Fibroblast of pulmonary artery (primary cell): ENCODE measurements at places on chromosomes 7 and 10.

DNA sequence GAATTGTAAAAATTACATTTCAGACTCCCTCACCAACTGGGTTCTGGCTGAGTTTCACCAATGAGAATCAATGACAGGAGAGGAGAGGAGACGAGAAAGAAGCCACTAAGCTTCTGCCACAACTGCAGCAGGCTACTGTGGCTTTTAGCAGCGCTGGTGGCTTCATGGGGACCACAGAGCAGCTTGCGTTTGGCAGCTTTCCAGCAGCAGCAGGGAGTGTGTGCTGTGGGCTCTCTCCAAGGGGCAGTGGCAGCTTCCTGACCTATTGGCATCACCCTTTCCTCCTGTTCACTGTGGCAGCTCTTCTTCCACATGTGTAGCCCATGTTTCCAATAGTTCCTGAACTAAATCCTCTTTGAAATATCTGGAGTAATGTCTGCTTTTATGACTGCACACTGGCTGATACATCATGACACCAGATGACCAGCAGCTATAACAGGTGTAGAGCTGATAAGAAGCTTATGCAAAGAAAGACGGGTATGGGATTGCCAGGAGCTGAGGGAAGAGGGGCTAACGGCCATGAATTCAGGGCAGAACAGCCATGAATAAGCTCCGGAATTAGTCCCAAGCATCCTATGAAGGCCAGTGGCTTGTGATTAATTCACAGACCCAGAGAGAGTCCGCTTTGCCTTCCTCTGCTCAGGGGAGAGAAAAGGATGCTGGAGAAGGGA is 46.8 kb downstream of the KCNH2 start:
- no peak for DNase-seq

DNA sequence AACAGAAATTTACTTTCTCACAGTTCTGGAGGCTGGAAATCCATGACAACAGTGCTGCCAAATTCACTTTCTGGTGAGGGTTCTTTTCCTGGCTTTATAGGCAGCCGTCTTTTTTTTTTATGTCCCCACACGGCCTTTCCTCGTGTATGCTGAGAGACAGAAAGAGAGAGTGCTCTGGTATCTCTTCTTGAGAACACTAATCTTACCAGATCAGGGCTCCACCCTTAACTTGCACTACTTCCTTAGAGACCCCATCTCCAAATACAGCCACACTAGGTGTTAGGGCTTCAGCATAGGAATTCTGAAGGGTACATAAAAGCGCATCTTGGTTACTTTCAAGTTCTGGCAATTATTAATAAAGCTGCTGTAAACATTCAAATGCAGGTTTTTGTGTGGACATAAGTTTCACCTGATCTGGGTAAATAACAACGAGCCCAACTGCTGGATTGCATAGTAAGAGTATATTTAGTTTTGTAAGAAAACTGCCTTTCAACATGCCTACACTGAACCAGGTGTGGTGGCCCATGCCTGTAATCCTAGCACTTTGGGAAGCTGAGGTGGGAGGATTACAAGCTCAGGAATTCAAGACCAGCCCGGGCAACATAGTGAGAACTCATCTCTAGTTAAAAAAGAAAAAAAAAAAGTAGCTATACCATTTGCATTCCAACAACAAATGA is 8.2 kb upstream of the C1GALT1 start:
- DNase-seq: no peak

DNA sequence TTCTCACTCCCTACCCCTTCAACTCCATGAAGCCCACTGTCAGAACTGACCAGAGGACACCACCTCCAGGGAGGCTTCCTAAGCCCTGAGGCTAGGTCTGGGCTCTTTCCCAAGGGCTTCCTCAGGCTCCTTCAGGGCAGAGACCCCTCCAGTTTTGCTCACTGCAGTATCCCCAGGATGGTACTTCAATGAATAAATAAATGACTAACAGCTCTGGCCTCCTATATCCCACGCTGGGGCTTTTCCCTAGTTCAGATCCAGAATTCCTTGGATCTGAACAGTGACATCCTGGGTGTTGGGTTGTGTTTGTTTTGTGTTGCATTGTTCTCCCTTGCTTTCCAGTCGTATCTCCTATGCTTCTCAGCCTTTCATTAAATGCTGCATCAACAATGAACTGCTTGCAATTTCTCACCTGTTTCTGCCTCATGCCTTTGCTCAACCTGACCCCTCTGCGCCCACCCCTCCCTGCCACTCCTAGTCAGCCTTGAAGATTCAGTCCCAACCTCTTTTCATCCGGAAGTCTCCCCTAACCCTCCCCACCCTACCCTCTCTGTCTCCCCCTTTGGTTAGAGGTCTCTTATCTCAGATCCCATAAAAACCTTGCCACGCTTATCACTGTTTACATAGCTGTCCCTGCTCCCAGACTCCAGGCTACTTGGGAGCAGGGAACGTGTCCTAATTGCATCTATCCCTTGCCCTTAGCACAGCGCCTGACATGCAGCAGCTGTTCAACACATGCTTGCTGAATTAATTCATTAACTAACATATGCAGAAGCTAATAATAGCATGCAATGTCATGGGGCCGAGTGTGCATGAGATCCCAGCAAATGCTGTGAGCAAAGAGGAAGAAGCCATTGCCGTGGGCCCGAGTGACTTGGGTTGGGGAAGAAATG is 41.7 kb downstream of the PPP1R3C start:
- DNase-seq: peak; percentile 72

DNA sequence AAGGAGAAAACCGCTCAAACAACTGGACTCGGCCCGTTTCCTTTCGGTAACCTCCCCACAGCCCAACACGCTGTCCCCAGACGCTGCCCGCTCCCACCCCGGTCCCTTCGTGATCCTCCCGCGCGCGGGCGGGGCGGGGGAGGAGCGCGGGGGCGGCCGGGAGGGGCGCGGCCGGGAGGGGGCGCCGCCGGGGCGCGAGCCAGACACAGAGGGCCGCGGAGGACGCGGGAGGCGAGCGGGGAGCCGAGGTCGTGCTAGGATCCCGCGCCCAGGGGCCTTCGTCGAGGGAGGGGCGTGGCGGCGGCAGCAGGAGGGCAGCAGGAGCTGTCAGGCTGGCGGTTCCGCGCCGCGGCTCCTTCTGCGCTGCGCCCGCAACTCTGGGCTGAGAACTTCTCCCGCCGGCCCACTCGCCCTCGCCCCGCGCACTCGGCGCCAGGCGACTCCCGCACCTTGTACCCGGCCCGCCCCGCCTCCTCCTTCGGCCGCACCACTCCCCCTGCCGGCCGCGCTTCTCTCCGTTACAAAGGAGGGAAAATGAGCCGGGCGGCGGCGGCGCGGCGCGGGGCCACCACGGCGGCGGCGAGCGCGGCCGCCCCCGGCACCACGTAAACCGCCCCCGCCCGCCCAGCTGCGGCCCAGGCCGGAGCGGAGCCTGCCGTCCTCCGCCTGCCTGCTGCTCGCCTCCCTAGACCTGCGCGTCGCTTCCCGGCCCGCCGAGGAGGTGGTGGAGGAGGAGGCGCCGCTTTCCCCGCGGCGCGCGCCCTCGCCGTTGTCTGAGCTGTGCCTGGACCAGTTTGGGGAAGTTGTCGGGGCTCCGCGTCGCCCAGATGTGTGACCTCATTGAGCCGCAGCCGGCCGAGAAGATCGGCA is at the start of gene CDK14:
Gene CDK14 (plus strand): TSS at position 521 of the 870 bp plus-strand sequence. CDS start 307 bp downstream, at position 828.
- peak; percentile 68 for DNase-seq

DNA sequence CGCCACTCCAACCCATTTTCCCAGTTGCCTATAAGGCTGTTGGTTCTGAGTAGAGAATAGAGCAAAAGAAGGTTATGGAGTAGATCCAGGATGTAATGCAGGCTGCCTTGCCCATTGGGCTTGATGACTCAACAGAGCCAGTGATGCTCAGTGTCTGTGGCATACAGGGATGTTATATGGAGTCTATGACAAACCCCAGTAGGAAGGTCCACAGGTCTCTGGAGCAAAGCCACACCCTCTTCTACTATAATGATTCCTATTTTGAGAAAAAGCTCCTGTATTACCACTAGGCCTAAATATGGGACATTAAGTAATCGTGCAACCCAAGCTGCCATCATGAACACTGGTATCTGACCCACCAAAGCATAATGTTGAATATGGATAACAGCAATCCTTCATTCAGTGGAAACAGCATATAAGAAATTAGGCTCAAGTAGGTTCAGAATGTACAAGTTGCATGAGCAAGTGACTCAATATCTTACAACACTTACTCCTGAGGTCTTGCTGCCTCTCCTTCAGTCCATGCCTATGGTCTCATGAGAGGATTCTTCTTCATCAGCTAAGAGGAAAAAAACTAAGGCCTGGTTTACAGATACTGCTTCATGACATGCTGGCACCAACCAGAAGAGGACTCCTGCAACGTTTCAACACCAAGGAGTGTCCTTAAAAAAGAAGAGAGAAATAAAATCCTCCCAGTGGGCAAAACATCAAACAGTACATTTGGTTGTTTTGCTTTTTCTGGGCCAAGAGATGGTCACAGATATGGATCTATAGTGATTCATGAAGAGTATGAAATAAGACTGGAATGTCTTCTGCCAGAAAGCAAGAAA is 14.8 kb upstream of the FHIP2A start:
- DNase-seq: no peak
